ENCODE measurements at places on chromosomes 2 and 18.

- no peak for DNase-seq
These were observed 474.2 kb downstream of the PIK3C3 start for GRCh38 chr18:42429196-42429595.

DNA sequence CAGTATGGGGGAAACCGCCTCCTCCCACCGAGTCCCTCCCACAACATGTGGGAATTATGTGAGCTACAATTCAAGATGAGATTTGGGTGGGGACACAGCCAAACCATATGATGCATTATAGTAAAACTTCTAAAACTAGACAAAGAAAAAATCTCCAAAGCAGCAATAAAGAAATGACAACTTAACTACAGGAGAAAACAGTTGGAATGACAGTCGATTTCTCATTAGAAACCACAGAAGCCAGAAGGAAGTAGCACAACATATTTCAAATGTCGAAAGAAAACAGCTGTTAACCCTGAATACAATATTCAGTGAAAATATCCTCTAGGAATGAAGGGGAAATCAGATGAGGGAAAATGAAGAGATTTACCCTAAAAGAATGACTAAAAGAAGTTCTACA is 53.5 kb upstream of the TCF4 start:
- no peak for DNase-seq

- no peak for DNase-seq
These were observed 312.9 kb downstream of the CYP26B1 start for GRCh38 chr2:71834796-71835195.

- DNase-seq, result no peak
These were observed 231.7 kb downstream of the VAPA start for GRCh38 chr18:10145546-10145945.

- peak; percentile 80 for DNase-seq
These were observed 42.6 kb upstream of the HNRNPA3 start for GRCh38 chr2:177169810-177170514.

DNA sequence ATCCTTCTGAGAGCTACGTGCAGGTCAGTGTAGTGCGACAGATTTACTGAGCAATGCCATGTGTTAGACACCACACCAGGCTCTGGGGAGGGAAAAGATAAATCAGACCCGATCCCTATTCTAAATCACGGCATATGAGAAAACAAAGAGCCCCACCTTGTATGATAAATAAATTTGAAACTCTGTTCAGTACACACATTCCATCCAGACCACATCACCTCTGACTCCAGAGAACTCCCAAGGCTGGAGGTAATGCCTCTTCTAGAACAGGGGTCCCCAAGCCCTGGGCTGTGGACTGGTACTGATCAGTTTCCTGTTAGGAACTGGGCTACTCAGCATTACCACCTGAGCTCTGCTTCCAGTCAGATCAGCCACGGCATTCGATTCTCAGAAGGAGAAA is 77.3 kb downstream of the QPCT start:
- DNase-seq, result no peak

DNA sequence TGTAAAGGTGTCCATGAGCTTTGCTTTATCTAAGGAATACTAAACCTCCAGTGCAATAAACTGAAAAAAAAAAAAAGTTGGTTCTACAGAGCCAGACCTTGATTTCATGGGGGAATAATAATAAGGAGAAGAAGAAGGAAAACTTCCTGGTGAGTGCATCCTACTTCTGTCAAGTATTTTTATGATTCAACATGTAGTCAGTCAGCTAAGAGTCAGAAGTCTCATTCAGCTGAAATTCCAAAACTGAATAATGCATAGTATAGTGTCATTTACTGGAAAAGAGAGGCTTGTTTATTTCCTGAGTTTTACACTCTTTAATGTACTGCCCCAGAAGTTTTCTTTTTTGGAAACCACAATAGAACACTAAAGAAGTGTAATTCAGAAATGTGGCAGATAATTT is 77.8 kb upstream of the TACR1 start:
- DNase-seq, result no peak

DNA sequence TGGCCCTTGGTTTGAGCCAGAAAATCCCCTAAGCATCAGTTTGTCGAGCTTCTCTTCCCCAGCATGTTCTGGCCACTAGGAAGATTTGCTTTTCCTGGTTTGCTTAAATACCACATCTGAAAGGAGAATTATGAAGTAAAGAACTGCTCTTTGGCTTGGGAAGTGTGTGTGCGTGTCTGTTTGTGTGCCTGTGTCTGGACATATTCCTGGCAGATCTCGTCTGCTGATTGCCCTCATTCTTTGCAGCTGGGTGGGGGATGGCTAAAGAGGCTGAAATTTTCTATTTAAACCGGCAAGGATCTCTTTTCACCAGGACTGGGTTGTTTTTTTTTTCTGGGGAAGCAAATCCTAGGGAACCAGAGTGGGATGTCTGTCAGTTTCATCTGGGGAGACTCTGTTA is 57.3 kb upstream of the MBOAT2 start:
- no peak for DNase-seq

- no peak for DNase-seq
These were observed 138.7 kb upstream of the CCDC150 start for GRCh38 chr2:196500686-196501431.

DNA sequence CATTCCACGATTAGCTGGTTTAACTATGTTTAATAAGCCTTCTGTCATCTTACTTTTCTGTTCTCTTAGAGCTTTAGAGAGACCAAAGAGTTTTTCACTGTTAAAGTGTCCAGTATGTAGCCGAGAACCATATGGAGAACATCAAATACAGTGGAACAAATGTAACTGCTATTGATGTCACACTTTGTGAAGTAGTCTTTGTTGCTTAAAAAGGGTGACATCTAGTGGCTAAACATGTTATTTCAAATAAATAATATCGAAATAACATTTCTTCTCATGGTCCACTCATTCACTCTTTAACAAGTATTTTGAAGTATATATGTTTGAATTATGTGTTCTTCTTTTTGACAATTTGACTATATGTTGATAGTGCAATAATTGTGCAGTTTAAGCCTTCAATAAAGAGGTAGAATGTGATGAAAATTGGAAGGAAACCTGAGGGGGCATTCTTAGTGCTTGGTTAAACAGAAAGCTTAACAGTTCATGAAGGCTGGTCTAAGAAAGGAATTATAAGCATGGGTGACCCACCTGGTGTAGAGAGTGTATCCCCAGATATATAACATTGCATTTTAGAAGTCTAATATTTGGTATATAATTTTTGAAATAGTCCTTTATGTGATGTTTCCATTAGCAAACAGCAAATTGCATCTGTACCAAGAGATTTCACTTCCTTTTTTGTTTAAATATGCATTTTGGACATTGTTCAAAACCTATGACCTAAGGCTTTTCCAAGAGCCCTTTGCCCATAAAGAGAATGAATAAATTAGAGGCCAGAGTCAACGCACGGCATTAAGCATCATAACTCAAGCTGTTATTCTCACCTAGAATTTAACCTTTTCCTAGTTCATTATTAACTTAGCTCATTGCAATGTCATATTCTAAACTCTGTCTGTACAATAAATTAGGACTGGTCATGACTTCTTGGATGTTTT is 112.1 kb downstream of the KYNU start:
- no peak for DNase-seq

GRCh38 chr2:28239207-28239606 is 153.5 kb upstream of the FOSL2 start:
- no peak for DNase-seq

DNA sequence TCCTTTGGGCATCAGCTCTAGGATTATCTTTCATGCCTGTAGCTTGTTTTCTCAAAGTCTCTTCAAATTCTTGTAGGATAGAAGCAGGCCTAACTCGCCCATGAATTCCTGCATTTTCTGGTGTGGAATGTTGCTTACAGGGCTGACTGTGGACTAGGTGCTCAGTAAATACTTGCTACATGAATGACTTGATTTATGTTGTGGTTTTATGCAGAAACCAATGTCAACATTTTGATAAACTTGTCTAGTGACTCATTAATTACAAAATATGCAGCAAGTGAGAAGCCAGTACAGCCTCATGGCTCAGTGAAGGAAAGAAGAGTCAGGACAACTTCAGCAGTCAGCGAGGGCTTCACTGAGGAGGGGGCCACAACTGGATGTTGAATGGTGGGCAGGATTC is 110.6 kb upstream of the SIX2 start:
- no peak for DNase-seq

- no peak for DNase-seq
These were observed 44.0 kb downstream of the METTL8 start for GRCh38 chr2:171389780-171390179.

DNA sequence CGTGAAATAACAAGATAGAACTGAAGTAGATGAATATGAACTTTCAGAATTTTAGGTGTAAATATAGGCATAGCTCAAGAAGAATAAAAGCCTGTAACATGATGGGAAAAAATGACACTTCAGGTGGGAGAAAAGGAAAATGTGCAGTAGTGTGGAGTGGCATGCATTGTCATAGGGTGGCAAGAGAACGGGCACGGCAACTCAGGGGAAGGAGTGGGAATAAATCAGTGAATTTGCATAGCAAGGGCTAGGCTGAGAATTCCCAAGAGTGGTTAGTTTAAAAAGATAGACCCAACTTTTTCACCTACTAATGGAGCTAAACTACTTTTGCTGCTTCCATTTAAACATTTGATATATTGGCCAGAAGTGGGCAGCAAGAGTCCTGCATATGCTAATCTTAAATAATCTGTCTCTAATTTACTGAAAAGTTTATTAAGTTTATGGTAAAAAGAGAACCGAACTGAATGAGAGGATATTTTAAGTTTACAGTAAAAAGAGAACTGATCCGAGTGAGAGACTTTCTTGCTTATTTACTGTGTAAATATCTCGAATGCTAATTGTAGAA is 228.1 kb downstream of the CTNNA2 start:
- DNase-seq, result no peak

DNA sequence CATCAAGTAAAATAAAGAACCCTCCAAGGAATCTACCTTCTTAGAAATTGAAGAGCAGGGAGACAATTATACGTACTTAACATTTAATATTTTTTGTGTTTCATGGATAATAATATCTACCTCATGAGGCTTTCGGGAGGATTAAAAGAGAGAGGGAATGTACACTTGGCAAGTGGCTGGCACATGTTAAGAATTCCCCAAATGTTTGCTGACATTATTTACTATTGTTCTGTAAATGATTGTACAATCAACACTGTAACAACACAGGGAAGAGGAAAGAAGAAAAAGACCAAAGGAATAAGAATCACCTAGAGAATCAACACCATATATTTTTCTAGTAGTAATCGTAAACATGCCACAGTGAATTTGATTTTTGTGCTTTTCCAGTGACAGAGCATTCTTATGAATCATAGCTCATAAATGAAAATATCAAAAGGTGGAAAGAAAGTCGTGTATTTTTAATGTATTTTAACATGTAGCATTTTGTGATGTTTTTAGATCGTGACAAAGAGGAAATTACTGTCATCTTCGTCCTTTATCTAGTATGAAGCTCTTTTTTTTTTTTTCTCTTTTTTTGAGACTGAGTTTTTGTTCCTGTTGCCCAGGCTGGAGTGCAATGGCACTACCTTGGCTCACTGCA is 67.3 kb downstream of the B3GNT2 start:
- DNase-seq, result no peak

DNA sequence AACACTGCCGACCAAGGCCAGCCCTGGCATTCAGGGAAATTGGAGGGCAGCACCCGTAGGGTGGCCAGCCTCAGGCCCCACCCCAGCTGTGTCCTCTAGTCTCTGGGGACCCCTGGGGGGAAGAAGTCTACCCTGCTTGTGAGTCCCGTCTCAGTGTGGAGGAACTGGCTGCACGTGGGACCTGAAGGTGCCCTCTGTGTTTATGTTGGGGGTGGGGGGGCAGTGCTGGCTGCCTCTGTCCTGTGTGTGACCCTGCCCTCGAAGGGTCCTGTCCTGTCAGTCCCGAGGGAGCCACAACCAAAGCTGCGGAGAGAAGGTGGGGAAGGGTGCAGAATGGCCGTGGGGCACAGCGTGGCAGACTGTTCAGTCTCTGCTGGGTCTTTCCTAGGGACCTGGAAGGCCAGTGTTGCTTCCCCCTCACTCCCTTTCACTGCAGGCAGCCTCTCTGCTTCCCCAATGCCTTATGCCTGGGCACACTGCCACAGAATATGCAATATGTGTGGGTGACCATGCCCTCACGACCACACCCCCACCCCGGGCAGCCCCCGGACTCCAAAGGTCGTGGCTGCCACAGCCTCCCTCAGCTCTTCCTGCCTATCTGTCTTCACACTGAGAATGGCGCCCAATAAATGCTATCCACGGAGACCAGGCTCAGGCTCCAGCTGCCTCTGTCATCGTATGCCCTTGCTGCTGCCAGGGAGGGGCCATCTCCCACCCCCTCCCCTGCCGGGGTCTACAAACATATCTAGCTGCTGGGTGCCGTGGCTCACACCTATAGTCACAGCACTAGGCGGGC is 33.3 kb upstream of the SLC35F6 start:
- no peak for DNase-seq

GRCh38 chr2:58614219-58614618 is 373.1 kb upstream of the FANCL start:
- DNase-seq, result no peak

- no peak for DNase-seq
These were observed 215.4 kb downstream of the AFF3 start for GRCh38 chr2:99926986-99927385.

DNA sequence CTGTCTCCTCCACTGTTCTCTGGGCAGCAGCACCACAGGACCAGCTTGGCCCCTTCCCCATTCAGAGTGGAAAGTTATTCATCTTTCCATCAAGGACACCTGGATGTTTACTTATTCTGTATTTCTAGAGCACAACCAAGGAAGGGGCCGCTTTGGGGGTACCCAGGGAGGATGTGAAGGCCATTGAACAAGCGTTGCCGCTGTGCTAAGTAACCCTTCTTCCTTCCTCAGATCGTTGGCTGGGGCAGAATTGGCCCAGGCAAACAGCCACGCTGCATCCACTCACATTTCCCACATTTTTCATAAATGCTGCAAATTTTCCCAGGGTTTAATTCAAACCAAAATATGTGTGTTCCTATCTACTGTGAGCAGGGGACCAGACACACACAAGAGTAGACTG is 76.2 kb upstream of the NPAS2 start:
- DNase-seq, result no peak
